ENCODE measurements at places on chromosomes 13 and 19.

DNA sequence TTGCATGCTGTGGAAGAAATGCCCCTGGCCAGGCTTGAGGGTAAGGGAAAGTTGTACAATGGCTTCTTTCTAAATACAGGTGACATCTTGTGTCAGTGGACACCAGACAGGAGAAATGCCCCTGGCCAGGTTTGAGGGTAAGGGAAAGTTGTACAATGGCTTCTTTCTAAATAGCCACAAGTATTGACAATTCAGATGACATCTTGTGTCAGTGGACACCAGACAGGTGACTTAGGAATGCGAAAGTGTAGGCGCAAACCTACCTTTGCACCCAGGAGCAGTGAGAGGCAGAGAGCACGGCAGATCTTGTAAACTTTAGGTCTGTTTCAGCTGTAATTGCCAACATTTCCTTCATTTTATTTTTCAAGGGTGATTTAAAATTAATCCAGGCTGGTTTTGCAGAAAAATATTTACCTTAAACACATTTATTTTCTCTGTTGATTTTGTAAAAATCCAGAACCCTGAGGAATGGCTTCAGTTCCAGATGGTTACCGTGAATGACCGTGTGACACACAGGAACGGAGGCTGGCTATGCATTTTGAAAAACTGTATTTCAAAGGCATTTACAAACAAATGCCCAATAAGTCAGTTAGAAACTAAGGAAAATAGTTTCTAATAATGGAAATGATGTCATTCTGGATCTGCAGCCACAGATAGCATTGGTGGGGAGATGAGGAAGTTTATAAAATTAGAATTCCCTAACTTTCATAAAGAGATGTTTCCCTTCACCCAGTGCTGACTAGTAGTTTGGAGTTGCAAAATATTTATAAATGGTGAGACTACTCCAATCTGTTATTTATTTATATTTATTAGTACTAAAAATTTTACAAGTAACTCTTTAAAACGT lies 34.9 kb downstream of the TNFSF13B start:
- DNase-seq: no peak

DNA sequence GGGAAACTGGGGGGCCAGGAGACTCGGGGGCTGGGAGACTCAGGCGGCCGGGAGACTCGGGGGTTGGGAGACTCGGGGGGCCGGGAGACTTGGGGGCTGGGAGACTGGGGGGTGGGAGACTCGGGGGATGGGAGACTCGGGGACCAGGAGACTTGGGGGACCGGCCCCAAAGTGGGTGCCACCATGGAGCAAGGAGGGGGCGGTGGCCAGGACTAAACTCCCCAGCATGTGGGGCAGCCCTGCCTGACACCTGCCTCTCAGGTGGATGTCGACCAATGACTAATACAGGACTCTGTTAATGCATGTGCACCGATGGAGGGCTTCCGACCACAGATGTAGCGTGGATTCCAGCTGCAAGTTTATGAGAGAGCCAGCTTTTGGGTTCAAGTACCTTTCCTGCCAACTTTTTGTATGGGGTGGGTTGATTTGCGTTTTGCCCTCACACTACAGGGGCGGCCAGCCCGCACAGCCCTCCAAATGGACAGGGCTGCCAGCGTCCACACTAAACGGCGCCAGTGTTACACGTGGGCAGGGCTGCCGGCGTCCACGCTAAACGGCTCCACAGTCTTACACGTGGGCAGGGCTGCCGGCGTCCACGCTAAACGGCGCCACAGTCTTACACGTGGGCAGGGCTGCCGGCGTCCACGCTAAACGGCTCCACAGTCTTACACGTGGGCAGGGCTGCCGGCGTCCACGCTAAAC lies 62.2 kb downstream of the RASA3 start:
- DNase-seq: no peak

GRCh38 chr13:20359335-20359734 lies 127.2 kb upstream of the GJB6 start:
- DNase-seq: no peak

DNA sequence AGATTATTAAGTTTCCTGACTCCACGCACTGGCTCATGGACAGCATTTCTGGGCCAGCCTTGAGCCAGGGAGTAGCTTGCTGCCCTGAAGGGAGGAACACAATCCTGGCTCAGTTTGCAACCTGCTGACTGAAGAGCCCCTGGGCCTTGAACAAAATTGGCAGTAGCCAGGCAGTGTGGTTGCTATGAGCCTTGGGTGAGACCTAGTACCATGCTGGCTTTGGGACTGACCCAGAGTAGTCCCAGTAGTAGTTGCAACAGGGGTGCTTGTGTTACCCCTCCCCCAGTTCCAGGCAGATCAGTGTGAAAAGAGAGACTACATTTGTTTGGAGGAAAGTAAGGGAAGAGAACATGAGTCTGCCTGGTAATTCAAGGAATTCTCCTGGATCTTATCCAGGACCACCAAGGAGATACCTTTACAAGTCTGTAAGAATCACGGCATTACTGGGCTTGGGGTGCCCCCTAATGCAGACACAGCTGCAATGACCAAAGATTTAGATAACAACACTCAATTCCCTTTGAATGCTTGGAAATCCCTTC lies 22.0 kb downstream of the ITGBL1 start:
- DNase-seq: no peak

GRCh38 chr13:39875111-39875987 lies 219.9 kb downstream of the COG6 start:
- no peak for DNase-seq

DNA sequence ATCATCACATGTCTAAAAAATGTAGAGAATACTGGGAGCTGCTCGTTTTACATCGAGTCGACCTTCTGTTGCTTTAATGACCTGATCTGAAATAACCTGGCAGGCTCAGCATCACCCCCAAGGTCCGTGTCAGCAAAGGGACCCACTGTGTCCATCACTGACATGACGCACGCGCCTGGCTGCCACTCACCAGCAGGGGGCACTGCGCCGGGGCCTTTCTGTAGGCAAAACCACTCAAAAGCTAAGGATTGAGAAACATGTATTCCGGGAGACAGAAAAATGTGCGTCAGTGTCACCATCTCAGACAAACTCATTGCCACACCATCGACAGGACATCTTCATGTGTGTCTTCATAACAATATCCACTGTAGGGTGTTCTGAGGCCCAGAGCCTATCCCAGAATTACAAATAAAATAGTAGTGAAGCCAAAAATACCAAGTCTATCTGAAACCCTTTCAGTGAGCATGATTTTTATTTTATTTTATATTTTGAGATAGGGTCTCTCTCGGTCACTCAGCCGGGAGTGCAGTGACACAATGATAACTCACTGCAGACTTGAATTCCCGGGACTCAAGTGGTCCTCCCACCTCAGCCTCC lies 130.3 kb upstream of the LSM14A start:
- peak; percentile 39 for DNase-seq

DNA sequence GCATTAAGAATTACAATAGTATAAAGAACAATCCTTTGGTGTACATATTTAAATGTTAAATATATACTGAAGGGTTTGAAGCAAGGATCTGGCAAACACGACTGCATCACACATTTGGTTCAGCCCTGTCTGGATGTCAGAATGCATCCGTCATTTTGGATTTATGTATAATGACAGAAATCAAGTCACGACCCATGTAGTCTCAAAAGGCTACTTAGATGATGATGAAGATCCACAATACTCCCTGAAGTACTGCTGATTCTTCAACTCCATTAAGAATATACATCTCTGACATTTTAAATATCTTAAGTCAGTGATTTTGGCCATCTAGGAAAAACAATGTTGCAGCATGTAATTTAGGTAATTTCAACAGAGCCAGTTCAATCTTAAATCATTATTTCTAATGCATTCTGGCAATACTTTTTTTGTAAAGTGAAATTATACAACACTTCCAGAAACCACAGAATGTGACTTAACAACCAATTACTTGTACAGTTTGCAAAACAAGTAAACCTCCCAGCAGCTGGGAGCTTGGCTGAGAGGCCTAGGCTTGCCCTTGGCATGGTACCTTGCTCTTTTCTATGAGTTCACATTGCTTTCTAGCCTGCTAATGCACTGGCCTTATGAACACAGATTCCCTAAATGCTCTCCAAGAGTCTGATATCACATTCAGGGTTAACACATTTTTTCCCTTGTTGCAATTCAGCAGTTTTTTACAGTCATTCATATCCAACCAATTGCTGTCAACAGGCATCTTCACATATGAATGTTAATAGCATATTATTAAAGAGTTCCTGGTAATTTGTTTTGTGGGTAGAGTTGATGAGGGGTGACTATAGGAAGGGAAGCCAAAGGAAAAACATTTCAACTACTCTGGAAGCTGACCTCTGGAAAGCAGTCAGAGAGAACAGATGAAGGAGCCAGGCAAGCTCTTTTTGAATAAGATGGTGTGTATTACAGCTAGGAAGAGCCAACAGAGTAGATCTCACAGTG lies 175.2 kb downstream of the ENOX1 start:
- DNase-seq: no peak

- DNase-seq: no peak
Measured at GRCh38 chr13:41383386-41383785, 72.3 kb downstream of the NAA16 start.

DNA sequence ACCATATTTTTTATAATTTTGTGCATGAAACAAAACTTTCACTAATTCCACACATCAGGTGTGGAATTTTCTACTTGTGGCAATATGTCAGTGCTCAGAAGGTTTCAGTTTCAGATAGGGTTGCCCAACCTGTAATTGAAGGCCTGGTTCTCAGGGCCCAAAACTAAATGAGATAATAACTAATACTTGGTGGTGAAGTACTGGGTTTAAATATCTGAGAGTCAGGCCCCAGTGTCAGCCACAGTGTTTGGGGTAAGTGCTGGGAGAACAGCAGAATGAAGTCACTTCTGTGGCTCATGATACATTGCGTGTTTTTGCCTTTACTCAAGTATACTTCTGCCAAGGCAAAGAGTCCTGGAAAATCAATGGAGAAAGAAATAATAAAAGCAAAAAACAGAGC lies 5.6 kb downstream of the SAFB start:
- no peak for DNase-seq

DNA sequence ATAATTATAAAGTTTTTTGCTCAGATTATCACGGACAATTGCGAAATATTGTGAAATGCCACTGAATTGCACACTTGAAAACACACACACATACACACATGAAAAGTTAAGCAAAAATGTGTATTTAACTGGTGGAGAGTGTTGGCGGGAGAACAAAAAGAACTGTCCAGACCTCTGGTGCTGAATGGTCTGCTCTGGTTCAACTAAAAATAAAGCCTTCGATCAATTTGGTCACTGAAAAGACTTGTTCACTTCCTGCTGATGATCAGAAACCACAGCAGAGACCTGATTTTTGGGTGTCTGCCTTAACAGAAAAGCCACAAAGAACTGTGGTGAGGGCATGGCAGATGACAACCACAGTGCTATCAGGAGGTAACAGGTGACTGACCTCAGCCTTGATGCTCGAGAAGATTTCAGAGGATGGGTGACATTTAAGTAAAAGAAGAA lies 4.0 kb upstream of the IGFL1 start:
- peak; percentile 29 for DNase-seq

GRCh38 chr13:38648912-38649311 lies 38.0 kb upstream of the FREM2 start:
- no peak for DNase-seq

Data from Jurkat, Clone E6-1 (cell line).